ENCODE measurements at places on chromosomes 11 and 22.

- no peak for DNase-seq
Observed at GRCh38 chr11:126518071-126518971, 162.8 kb downstream of the ST3GAL4 start.

GRCh38 chr11:95641495-95641894, 148.1 kb downstream of the FAM76B start:
- DNase-seq = no peak

DNA sequence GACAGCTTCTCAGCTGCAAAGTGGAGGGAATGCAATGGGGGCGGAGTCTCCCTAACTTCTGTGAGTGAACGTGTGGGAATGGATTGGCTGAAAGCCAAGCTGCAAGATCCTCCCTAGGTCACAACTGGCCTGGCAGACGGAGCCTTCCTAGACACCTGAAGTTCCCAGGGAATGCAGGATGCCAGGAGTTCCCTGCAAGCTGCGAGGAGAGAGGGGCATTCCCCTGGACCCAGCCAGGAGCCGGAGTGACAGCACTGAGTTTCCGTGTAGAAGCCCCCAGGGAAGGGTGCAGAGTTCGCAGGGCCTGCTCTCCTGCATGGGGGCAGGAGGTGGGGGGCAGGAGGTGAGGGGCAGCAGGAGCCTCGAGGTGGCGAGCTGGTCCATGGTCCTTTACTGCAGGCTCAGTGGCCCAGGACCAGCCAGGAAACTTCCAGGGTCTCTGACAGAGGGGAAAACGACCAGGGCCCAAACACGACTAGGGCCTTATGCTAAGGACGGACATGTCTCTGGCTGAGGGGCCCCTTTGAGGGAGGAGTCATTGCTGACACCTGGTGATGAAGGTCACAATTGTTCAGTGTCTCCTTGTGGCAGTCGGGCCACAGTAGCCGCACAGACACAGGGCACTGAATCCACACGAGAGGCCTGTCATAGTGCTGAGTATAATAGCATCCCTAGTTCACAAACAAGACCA, 141.4 kb downstream of the FBXO7 start:
- no peak for DNase-seq

DNA sequence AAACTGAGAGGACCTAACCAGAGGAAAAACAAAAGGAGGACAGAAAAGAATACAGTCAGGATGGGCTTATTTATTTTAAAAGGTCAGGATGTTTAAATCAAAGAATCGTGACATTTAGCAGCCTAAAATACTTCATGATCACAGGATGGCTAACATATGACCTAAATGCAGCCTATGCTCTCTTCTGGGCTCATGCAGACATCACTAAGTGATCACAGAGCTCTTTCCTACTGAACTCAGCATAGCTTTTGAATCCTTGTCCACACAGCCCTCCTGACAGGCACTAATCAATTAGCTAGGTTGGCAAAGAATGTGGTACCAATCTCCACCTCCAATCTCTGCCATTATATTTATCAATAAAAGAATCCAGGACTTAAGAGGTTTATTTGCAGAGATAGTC, 60.1 kb upstream of the PHF21A start:
- no peak for DNase-seq

DNA sequence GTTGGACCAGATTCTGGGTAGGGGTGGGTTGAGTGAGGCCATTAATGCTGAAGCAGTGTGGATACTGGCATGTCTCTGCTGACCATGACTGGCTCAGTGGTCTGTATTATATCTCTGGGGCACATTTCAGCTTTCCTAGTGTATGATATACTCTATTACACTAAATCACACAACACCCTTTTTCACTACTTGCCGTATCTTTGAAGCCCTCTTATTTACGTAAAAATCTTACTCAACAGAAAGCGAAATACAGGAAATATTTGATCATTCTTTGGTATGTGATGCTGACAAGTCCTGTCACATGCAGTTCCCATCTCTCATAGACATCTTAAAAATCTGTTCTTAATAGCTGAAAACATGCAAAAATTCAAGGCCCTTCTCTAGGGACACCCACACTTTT, 40.3 kb downstream of the OR5B17 start:
- DNase-seq = no peak

GRCh38 chr22:30556388-30556787, 9.8 kb upstream of the SEC14L6 start:
- no peak for DNase-seq

- no peak for DNase-seq
Observed at GRCh38 chr11:8928981-8929615, 3.6 kb downstream of the C11orf16 start.

- no peak for DNase-seq
Observed at GRCh38 chr11:97461044-97461880, 1071.4 kb downstream of the JRKL start.

DNA sequence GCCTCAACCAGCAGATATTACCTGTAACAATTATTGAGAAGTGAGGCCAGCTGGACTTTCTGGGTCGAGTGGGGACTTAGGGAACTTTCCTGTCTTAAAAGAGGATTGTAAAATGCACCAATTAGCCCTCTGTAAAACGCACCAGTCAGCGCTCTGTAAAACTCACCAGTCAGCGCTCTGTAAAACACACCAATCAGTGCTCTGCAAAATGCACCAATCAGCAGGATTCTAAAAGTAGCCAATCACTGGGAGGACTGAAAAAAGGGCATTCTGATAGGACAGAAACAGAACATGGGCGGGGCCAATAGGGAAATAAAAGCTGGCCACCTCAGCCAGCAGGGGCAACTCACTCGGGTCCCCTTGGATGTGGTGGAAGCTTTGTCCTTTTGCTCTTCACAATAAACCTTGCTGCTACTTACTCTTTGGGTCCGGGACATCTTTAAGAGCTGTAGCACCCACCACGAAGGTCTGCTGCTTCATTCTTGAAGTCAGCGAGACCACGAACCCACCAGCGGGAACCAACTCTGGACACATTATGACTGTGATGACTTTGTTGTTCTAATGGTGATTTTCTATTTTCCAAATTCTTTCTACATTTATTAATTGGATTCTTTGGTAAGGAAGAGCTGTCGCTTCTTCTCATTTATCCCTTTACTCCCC, 40.2 kb upstream of the FGF3 start:
- DNase-seq = no peak

DNA sequence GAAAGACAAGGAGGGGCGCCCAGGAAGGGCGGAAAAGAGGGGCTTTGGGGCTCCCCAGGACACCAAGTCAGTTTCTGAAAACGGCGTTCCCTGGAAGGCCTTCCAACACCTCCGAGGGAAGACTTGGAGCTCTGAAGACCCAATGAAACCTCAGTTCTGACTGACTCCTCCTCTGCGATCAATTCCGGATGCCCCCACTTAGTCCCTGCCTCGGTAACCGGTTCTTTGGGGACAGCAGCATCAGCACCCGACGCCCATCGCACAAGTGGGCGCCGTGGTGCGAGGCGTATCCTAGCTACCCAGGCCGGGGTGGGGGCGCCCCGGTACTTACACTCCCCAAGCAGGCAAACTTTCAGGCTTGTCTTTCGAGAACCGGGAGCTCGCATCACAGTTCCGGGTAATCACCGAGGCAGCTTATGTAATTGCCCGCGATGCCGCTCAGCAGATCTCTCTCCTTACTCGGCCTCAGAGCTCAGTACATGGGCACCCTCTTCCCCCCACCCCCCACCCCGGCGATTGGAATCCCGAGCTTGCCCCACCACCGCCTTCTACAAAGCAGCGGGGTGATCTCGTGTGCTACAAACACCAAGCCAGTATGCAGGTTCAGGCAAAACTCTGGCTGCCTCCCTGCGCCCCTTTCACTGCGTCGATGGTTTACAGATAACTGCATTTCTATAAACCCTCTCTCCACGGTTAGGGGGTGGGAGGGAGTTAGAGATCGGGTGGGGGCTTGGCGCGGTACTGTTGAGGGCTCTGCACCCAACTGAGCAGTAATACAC, 2.0 kb downstream of the TENM4 start:
- no peak for DNase-seq

- DNase-seq = peak; percentile 32
Observed at GRCh38 chr22:30245985-30246813, at the start of gene LIF. LIF (minus strand) TSS chr22:30246759; CDS start chr22:30246695, 64 bp downstream.

DNA sequence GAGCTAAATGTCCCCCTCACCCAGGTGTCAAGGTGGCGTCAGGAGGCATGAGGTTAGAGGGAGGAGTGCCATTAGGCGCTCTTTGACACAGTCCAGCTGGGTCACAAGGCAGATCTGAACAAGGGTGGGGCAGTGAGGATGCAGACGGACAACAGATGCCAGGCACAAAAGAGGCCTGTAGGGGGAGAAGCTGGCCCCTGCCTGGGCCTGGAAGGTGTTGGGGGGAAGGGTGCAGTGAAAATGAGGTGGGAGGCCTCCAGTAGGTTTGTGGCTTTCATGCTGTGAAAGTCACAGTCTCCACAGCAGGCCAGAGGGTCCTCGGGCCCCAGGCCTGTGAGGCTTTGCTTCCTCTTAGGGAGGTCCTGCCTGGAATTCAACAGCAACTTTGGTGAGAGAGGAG, 85.0 kb upstream of the PLET1 start:
- DNase-seq = no peak

DNA sequence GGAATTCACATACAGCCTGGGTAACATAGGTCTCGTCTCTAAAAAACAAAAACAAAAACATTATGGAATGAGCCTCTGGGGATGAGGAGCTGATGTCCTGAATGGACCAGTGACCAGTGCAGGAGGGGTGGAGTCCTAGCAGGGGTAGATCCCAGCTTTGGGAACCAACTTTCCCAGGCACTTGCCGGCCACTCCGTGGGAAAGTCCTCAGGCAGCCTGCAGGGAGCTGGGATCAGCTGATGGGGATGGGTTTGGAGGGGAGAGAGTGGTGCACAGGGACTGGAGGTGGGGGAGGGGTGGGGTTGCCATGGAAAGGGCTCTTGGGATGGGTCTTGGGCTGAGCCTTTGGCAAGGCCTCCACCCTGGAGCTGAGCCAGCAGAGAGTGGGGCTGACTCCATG, 19.1 kb downstream of the MGAT3 start:
- DNase-seq = no peak

DNA sequence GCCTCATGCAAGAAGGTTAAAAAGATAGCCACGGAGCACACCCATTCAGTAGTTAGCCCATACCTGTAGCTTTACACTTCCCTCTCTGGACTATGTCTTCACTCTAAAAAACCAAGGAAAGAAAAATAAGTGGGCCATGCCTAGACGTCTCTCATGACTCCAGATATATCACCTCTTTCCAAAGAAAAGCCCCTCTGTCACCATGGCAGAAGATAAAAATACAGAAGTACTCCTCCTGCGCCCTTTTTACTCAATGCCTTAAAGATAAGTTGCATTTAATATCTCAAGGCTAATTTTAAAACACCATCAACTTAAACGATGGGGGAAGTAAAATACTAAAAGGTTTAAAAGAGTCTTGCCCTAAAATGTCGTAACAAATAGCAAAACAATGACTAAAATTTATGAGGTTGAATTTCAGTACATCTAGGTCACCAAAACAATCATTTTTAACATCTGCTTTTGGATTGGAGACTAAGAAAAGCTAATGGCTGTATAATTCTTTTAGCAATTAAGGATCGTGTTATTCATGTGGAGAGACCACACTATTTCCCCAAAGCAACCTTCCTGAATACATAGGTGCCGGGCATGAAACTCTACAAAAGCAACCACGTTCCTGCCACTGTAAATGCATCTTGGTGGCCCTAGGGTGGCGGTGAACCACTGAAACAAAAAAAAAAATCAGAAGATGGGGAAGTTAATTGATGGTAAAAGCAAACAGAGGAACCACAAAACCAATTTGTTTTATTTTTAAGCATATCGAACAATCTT, 46.0 kb downstream of the CELF1 start:
- no peak for DNase-seq

GRCh38 chr22:17491090-17491640, 72.1 kb upstream of the SLC25A18 start:
- no peak for DNase-seq

DNA sequence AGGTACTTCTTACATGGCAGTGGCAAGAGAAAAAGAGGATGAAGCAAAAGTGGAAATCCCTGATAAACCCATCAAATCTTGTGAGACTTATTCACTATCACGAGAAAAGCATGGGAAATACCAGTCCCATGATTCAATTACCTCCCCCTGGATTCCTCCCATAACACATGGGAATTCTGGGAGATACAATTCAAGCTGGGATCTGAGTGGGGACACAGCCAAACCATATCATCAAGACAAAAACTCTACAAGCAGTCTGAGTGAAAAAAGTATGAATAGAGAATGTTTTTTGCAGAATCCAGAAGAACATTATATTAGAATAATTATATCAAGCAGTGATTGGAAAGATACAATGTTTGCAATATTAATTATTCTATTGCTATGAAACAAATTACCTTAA, 893.7 kb downstream of the FAM181B start:
- DNase-seq = no peak

DNA sequence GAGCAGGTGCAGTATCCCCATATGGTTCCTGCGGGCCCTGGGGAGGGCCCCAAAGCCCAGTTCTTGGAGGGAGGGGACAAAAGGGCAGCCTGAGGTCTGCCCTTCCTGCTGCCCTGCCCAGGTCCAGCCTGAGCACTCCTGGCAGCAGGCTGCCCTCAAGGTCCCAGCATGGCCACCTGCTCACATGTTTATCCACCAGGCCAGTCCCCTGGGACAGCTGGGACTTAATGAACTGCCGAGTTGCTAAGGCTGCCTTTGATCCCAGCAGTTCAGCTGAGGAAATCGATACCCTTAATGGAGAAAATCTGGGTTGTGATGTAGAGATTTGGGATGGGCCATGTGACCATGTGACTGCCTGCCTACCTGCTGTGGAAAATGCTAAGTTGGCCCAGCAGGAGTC, 146.2 kb downstream of the TRIM29 start:
- no peak for DNase-seq

GRCh38 chr11:61357233-61357893, 4.3 kb downstream of the CYB561A3 start:
- DNase-seq = no peak

DNA sequence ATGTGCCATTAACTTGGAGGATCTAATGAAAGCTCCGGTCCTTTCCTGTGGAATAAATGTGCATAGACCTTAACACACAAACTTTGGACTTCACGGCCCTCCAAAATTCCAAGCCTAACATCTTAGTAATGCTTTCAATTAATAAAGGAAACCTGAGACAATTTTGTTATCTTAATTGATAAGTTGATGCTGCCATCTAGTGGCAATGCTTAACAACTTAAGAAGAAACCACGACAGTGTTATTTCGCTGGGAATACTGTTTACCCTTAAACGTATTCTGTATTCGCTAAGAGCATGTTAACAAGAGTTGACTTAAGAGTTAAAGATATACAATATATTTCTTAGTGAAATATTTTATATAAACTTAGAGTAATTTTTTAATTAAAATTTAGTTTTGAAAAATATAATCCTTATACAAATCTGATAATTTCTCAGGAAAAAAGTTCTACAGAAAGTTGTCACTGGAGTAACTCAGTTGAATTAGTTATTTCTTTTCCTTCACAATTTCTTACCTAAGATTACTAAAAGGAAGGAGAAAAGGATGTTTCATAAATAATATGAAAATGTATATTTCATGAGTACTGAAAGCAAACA, 35.0 kb upstream of the OR9G4 start:
- no peak for DNase-seq

DNA sequence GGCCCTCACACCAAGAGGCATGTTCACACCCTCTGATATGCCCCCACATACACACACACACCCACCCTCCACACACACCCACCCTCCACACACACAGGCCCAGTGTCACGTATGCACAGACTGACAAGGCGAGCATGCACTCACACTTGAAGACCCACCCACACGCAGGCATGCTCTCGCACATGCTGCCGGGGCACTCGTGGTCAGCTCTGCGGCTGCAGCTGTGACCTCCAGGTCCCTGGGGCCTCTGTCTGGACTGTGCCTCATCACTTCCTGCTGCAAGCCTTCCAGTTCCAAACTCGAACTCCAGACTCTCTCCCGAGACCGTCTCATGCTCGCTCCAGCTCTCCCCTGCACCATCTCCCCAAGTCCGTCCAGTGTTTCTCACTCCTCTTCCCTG, 9.5 kb downstream of the DCHS1 start:
- no peak for DNase-seq

- no peak for DNase-seq
Observed at GRCh38 chr11:76591416-76591815, 79.1 kb downstream of the LRRC32 start.

Measured in stimulated activated CD4-positive, alpha-beta T cell treated with anti-CD3 and anti-CD28 coated beads, TNF-alpha, amount 100 ng/mL, for 4 hours (primary cell).